NCI-H774 (cell line): ENCODE measurements at places on chromosomes 7 and 10.

DNA sequence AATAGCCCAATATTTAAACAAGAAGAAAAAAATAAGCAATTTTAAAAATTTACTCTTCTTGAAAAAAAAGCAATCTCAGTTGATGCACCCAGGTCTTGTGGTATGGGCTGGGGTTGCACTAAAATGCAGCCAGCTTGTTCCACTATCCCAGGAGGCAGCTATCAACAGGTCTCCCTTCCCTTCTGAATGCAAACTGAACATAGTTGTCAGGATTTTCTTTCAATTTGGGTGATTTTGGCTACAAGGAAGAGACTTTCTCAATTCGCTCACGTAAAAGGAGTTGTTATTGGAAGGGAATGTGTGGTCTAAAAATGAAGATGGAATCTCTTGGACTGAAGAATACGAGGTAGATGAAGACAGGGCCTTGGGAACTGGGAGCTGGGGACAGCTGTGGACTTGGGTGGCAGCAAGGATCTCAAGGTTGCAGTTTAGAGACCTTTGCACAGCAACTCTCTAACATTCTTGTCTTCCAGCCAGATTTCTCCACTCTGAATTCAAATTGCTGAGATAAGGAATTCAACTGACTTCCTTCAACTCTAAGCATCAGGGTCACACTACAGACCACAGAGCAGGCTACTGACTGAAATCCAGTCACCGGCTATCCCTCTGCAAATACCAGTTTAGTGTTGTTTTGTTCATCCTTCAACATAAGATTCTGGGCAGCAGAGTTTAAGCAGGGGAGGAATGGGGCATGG lies 3.1 kb upstream of the TMEM26 start:
- DNase-seq: no peak

GRCh38 chr7:135755351-135755753 lies 6.7 kb upstream of the FAM180A start:
- DNase-seq: peak; percentile 87

- no peak for DNase-seq
Measured at GRCh38 chr7:97003262-97004246, 1.8 kb upstream of the DLX6 start.

DNA sequence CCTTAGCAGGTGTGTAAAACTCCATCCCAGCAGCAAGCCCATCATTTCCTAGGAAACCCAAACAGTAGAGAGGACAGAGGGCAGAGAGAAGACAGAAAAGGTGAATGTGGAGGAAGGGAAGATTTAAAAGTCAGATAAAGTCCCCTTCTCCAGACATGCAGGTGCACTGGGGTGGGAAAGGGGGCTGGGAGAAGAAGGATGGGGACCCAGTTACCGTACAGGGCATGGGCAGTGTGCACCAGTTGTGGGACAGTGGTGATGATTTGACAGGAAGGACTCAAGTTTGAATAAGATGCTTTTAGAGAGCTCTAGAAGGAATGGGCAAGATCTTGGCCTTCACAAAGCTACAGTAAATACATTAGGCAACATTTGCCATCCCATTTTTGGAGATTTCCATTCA lies 110.7 kb upstream of the PLXNA4 start:
- no peak for DNase-seq

- no peak for DNase-seq
Measured at GRCh38 chr10:30862486-30862885, 169.2 kb downstream of the ZNF438 start.

DNA sequence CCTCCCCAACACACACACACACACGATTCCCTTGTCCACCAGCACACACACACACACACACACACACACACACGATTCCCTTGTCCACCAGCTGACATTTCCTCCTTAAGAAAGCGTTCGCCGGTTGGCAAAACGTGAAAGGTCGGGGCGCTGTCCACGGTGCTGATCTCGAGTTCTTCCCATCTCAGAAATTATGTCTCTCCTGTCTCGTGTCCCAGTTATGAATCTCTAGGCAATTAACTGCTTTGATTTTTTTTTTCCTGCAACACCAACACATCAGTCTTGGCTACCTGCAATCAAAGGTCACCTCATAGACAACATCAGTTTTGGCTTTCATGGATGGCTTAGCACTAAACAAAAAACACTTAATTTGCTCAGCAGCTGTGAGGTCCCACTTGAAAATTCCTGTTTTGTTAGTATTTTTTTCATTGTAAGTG lies 1.9 kb downstream of the INA start:
- DNase-seq: no peak

GRCh38 chr10:132420981-132421846 lies 24.2 kb downstream of the PWWP2B start:
- DNase-seq: no peak

DNA sequence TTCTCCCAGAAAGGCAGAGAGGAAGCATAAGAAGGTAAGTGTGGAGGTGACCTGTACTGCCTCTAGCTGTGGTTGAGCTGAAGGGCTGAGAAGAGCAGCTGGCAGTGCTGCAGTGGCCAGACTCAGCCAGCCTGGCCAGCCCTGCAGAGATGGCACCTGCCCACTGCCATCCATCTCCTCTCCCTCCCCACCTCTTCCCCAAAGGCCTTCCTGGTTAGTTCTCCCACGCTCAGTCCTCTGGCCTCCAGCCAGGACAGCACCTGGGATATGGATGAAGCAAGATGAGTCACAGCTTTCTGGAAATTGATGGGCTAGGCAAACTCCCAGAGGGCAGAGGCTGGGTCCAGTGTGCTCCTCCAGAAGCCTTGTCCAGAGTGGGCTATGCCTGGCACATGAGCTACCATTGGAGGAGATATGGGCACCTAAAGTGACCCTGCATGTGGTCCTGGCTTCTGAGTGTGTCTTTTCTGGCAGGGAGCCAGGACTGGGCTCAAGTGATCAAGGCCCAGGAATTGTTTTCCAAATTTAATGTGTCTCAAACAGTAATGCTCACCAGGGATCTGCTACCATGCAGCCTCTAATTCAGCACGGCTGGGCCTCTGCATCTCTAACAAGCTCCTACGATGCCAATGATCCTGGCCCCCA lies 81.0 kb upstream of the CACUL1 start:
- DNase-seq: peak; percentile 35

GRCh38 chr7:142111499-142111898 lies at the start of gene MGAM2:
Gene MGAM2 (plus strand): TSS chr7:142111718. CDS start chr7:142116874, 5,156 bp downstream.
- DNase-seq: peak; percentile 30

DNA sequence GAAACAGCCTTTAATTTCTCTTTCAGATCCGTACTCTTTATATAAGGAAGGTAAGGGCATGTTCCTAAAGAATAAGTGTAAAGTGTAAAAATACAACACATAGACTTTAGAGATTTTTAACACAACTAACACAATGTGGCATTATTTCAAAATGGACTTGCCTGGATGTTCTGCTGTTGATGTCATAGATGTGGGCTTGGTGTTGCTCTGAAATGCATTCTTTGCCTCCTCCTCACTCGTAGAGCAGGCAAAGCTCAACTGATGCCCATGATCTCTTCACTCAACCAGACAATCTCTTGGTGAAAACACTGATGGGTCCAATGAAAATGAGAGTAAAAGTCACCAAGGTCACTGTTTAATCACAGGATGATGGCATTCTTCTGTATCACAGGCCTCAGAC lies 174.2 kb upstream of the TCERG1L start:
- DNase-seq: no peak

DNA sequence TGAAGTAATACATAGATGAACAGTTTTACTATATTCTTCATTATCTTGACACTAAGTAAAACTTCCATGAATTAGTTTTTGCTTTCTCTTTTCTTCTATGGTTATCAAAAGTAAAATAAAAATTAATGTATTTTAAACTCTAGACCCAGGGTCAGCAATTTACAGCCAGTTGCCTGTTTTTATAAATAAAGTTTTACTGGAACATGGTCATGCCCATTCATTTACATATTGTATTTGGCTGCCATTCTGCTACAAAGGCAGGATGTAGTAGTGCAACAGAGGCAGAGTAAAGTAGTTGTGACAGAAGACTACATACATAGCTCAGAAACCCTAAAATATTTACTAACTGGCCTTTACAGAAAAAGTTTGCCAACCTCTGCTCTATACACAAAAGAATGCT lies 98.8 kb downstream of the CNOT4 start:
- no peak for DNase-seq
